Cerebellar nuclear complex (tissue), 1 donor: ENCODE measurements at places on chromosomes 3 and 15.

DNA sequence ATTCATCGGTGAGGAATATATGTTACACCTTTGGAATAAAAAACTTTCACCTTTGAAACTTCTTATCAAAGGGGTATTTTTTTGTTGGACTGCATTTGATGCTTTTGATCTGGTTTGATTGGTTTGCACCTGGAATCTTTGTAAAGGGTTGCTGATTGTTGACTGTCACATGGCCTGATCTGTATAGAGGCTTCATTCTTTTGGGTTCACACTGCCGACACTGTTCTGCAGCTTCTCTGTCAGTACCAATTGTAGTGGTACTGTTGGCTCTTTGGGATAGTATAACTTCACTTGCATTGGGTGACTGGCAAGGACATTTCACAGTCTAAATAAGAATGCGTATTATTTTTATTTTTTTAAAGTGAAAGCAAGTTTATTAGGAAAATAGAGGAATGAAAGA lies 155.7 kb downstream of the DOCK3 start:
- DNase-seq, result no peak

DNA sequence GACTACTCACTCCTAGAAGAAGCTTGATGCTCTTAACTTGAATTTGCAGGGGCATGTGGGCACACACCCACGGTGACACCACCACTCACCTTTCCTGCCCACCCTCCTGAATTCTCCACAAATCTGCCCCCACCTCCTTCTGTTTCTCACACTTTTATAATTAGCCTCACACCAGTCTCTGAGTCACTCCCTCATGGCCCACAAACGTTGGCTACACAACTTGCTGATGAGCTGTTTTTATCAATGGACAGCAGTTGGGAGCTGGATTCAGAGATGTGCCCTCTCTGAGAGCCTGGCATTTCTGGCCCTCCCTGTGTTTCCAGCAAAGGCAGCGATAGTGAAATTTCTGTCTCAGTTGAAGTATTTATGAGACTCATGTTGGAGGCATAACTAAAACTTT lies 1.3 kb downstream of the COLQ start:
- no peak for DNase-seq

GRCh38 chr3:15982667-15983196 lies 185.0 kb upstream of the ANKRD28 start:
- no peak for DNase-seq

- DNase-seq, result no peak
These were observed 153.5 kb downstream of the RPLP1 start for GRCh38 chr15:69606144-69606543.

GRCh38 chr3:106093616-106094015 lies 224.8 kb upstream of the CBLB start:
- no peak for DNase-seq

- DNase-seq, result no peak
These were observed 26.6 kb downstream of the FBLN2 start for GRCh38 chr3:13575459-13576061.

DNA sequence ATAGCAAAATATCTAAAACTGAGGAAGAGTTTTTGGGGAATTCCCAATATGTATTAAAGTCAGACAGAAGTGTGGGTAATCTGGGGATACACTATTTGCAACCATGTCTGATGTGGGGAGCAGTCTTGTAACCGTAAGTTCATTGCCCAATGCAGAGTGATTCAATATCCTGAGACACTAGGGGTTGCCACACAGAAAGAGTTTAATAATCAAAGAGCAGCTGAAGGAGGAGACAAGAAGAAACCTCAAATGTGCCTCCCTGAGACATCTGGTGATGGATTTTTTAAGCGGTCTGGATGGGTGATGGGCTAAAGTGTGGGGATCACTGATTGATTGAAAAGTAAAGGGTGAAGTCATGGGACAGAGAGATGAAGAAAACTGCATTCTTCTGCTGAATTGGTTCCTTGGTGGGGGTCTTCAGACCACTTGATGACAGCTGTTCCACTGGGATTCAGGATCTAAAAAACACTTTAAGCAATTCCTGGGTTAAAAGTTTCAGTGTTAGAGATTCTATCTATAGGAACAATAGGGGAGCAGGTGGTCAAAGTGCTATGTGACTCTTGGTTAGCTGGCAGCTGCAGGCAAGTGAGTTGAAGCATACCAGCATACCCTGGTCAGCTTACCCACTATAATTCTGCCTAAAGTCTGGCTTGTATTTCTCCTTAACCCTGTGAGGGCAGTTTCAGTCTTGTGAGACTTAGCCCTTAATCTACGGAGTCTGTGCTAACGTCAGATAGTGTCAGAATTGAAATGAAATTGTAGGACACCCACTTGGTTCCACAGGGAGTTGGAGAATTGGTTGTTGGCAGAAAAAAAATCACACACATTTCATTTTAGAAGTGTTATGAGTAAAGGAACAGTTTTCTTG lies 425.9 kb upstream of the TGFBR2 start:
- no peak for DNase-seq

DNA sequence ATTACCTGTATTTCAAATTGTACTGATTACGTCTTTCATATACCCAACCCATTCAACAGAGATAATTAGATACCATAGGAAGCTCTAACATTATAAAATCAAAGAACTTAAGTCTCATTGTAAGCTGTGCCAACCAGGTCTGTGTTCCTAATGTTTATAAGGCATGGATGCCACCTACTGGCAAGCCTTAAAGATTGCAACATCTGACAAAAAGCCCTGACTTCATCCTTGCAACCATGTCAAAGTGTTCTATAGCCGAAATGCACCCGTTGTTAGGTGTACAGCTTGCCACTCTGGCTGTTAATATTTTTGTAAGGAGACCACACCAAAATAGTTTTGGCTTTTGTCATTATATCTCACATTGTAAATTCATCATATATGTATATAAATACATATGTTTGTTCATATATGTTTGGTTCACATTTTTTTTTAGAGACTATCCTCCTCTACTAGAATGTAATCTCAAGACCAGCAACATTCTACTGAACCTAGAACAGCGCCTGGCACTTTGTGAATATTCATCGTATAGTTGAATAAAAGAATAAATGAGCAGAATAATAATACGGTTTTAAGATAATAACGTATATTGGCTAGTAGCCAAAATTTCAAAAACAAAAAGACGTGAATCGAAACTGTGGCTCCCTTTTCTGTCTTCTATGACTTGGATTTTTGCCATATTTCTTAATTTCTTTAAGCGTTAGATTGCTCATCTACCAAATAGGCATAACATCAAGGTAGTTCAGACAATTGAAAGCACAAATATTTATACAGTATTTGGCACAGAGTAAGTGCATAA lies 258.1 kb downstream of the TBL1XR1 start:
- DNase-seq, result no peak

- no peak for DNase-seq
These were observed 26.6 kb downstream of the SEMA7A start for GRCh38 chr15:74406992-74407705.

DNA sequence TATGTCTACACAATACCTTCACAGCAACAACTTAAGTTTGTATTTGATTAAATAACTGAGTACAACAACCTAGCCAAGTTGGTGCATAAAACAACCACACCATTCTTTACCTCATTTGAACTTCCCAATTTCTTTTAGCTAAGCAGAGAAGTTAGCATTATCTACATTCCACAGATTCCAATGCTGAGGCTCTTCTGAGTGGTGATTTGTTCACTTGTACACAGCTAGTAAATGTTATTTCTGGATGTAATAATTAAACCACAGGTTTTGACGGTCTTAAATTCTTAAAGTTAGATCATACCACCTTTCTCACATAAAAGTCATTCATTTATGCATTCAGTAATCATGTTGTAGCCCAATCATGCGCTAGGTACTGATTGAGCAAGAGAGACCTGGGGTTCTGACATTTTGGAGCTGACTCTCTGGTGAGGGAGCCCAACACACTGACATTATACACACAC lies 102.5 kb downstream of the SST start:
- DNase-seq, result no peak

GRCh38 chr3:50807266-50807665 lies 132.5 kb downstream of the DOCK3 start:
- no peak for DNase-seq

- peak; percentile 60 for DNase-seq
These were observed 96.4 kb upstream of the IL12A start for GRCh38 chr3:159892171-159892795.

DNA sequence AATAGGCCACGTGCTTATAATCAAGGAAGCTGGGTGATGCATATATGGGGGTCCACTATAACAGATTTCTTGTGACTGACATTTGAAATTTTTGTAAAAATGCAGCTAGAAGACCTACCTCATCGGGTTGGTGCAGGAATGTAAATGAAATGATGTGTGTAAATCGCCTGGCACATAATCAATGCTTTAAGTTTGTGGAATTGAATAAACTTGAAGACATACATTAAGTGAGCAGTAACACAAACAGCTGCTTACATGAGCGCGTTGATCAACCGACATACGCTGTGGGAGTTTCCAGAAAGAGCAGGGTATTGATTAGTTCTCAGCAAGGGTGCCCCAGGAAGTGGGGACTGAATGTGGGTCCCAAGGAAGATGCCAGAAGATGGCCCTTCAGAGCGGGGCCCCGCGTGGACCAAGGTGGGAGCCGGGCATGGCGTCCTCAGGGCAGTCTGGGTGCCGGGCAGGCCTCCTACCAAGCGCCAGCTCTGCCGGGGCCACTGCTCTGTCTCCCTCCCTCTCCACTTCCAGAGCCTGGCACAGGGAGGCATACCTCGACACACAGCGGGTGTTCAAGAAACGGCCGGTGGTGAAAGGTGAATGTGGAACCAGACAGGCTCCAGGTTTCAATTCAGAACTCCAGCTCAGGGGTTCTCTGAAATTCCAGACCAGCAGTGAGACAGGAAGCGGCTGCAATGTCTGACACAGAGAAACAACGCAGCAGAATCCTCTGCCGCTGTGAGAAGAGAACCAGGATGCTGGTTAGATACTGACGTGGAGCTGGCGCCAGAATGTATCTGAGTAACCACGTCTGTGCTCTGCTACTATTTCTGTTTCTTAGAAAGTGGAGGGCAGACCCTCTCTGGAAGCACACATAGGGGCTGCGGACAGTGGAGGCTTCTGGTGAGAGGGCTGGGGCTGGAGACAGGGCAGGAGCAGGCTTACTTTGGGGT lies 12.6 kb downstream of the BFSP2 start:
- DNase-seq, result no peak

GRCh38 chr3:133956353-133956752 lies 60.7 kb upstream of the RAB6B start:
- no peak for DNase-seq

GRCh38 chr3:173025941-173026340 lies 115.1 kb downstream of the SPATA16 start:
- DNase-seq, result no peak

GRCh38 chr3:152828075-152828840 lies 6.7 kb upstream of the P2RY1 start:
- no peak for DNase-seq

DNA sequence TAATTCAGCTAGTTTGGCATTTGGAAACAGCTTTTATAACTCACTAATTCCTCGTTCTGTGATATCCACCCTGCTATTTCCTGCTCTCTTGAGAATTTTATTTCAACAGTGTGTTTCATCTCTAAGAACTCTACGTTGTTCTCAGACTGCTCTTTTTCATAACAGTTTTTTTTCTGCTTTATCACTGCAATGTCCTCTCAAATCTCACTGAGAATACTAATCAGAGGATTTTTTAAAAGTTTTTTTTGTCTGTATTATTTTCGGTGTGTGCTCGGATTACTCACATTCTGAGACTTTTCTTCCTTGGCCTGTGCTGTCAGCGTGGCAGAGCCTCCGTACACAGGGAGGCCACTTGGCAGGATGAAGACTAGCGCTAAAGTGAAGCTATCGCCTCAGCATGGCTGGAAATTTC lies 59.4 kb upstream of the NEO1 start:
- no peak for DNase-seq

- no peak for DNase-seq
These were observed 201.8 kb downstream of the CACNA2D3 start for GRCh38 chr3:54324103-54324502.

- DNase-seq, result no peak
These were observed 7.0 kb upstream of the BMF start for GRCh38 chr15:40115670-40116093.

GRCh38 chr15:79065706-79066376 lies 24.7 kb downstream of the RASGRF1 start:
- DNase-seq, result no peak

DNA sequence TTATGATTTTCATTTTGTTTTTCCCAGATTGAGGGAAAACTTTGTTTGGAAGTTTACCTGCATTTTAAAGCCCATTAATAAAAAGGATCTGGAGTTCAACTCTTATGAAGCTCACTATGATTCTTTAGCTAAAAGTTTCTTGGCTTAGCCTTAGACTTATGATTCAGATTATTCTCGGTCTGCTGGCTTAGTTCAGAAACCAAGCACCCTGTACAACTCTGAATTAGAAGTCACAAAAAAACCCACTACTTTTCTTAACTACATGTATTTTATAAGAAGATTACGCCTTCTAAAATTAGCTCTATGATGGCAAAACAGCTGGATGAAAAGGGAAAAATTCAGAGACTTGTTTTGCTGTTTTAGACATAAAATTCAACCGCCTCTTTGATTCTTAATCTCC lies 14.3 kb upstream of the DENND4A start:
- DNase-seq, result no peak

- DNase-seq, result no peak
These were observed 110.0 kb upstream of the MELTF start for GRCh38 chr3:197139586-197139985.

GRCh38 chr3:10234526-10235230 lies 13.6 kb upstream of the TATDN2 start:
- no peak for DNase-seq

DNA sequence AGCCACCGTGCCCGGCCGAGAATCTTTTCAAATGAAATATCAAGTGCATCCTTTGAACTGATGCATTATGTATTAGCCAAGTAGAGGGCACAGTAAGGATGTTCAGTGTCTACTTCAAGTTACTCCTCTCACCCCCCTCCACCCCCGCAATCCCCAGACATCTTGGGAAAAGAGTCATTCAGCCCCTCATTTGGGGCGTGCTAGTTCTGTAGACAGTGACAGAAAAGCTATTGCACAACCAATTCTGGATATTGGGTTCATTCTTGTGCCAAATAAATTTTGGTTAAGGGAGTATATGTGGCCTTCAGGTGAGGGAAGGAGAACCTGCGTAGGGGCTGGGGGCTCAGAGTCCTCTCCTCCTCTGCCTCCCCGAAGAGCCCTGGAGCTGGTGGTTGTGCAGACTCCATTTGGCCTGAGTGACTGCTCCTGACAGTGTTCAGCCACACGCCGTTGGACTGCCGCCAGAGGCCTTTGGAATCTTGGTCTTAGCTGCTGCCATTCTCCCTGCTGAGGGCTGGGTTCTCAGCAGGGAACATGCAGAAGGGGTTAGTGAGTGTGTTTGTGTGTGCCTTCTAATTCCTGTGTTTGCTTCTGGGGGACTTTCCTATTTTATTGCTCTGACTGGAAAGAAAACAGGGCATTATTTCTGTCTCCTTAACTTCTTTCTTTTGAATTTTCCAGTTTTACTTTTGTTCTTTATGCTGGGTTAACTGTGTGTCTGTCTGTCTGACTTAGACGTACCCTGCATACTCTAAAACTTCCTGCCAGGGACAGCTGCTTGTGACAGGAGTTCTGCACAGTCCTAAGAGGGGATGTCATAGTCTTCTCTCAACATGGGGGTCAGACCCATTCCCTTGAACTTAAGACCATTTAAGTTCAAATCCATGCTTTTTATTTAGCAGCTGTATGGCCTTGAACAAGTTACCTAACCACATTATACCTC lies 21.0 kb downstream of the RARB start:
- no peak for DNase-seq

GRCh38 chr3:165491487-165491886 lies 295.3 kb upstream of the SLITRK3 start:
- no peak for DNase-seq
